Stimulated activated memory B cell treated with anti-CD40 and anti-IgM and Interleukin-4, amounts not matched to agents 10 μg/mL and 1 μg/mL and 100 μg/mL, for 72 hours (primary cell): ENCODE measurements at places on chromosomes 12 and 14.

- no peak for ATAC-seq
Measured at GRCh38 chr12:1325666-1326065, 268.7 kb downstream of the FBXL14 start.

DNA sequence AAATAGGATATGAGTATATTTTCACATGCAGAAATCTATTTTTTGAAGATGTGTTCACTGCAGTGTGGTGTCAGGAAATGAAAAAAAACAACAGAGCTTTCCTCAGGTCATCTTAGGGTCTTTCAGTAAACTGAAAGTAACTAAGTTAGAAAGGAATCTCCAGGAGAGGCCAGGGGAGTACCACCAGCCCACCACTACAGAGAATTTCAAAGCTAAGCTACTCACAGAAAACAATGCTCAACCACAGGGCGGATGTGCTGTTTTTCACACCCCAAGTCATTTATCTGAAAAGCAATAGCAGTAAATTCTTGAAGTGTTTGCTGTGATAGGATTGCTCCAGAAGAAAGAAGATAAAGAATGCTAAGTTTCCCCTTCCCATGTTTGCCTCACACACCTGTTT, 79.0 kb downstream of the IFNG start:
- no peak for ATAC-seq

- no peak for ATAC-seq
Measured at GRCh38 chr14:96792003-96792402, 5.2 kb upstream of the VRK1 start.

GRCh38 chr12:106315523-106315922, 13.0 kb downstream of the TCP11L2 start:
- ATAC-seq, result no peak

GRCh38 chr14:73311708-73312030, 74.4 kb downstream of the PAPLN start:
- ATAC-seq, result no peak

DNA sequence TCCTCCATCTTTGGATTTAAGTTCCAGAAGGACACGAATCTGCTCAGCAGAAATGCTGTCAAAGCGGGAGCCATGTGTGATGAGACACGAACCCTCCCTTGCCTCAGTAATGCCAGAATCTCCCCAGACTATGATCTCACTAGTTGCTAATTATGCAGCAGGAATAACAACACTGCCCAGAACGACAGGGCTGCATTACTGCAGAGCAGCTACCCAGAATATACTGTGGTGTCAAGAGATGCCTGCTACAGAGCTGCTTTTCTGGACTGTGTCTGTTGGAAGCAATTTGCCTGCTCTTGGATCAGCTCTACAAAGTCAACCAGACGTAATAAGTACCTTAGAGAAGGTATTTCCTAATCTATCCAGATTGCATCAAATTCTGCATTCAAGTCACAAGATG, 5.5 kb downstream of the CSRNP2 start:
- ATAC-seq, result no peak

GRCh38 chr14:68576496-68577244, 216.2 kb downstream of the ZFP36L1 start:
- no peak for ATAC-seq

GRCh38 chr12:42696406-42697149, 107.0 kb upstream of the PRICKLE1 start:
- no peak for ATAC-seq

GRCh38 chr12:2651068-2651965, 143.5 kb upstream of the FKBP4 start:
- no peak for ATAC-seq

DNA sequence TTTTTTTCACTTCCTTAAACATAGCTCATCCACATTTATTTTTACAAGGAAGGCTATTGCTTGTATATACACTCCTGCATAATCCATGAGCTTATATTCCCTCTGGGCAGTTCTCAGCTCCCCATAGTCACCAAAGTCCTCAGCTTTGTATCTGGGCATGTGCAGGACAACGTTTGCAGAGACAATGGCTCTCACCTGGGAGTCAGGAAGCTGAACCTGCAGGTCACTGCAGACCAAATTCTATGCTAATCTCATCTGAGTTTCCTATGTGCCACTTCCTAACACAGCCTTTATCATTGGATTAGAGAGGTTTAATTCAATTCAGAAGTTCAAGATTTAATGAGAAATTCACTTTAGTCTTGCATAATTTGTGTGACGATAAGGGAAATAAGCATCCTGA, 131.5 kb downstream of the KCNK10 start:
- ATAC-seq, result no peak

- peak; percentile 80 for ATAC-seq
Measured at GRCh38 chr12:2691345-2692071, 103.3 kb upstream of the FKBP4 start.

GRCh38 chr14:22978981-22979671, 3.2 kb downstream of the AJUBA start:
- ATAC-seq, result no peak

DNA sequence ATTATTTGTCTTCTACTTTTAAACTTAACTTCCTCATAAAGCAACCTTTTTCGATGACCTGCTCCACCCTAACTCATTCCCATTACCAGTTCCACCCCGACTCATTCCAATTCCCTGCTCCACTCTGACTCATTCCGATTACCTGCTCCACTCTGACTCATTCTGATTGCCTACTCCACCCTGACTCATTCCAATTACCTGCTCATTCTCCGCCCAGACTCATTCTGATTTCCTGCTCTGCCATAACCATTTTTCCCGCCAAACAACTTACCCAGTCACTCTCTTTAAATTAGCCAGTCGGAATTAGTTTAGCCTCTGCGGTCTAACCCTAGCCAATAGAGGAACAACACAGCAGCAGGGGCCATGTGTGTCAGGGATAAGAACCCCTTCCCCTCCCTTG, 249.1 kb downstream of the DPY19L2 start:
- no peak for ATAC-seq

DNA sequence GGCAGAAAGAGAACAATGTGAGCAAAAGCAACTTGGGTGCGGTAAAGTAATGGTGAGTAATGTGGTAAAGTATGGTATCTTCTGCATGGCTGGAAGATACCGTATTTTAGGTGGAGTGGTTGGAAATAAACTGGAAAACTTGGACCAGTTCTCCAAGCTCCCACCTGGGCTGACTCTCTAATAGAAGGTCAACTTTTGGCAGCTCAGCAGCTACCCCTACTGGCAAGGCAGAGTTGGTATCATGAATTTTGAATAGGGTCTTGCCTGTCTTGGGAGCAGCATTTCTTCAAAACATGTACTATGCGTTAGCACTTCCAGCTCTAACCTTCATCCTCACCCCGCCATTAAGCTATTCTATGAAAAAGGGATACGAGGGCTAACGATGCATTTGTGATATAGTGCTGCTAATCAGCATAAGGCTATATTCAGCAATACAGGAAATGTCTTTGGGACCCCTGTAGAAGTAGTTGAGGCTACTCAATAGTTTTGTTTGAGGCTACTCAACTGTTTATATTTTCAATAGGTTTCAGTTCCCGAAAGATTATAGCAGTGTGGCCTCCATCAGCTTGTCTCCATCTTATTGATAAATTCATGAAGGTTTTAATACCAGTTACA, 276.3 kb upstream of the FAR2 start:
- ATAC-seq, result no peak

DNA sequence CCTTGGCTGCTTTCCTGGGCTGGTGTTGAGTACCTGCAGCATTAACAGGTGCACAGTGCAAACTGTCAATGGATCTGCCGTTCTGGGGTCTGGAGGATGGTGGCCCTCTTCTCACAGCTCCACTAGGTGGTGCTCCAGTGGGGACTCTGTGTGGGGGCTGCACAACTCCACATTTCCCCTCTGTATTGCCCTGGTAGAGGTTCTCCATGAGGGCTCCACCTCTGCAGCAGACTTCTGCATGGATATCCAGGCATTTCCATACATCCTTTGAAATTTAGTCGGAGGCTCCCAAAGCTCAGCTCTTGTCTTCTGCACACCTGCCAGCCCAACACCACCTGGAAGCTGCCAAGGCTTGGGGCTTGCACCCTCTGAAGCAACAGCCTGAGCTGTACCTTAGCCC, 198.6 kb downstream of the GXYLT1 start:
- no peak for ATAC-seq

GRCh38 chr14:100844082-100844408, 18.1 kb downstream of the MEG3 start:
- no peak for ATAC-seq

DNA sequence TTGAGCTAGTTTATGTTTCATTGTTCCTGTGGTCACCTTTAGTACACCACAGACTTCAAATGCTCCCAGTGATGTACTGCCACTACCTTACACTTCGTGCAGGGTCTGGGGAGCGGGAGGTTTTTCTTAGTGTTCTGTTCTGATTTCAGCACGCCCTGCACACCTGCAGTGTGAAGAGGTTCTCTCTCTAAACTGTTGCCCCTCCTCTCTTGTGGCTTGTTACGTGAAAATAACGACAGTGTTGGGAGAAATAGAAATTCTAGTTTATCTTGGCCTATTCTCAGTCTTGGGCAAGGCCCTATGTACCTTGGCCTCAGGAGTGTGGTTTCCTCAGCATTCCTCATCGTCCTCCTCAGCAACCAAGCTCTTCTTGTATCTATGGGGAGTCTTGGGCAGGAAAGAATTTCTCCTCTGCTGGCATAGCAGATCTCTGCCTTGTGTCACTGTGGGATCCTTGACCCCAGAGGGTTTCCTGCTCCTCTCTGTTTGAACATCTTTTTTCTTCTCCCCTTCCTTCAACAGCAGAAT, 48.6 kb downstream of the EIF2S3B start:
- ATAC-seq, result no peak

GRCh38 chr12:78420991-78421390, 443.6 kb upstream of the SYT1 start:
- no peak for ATAC-seq

DNA sequence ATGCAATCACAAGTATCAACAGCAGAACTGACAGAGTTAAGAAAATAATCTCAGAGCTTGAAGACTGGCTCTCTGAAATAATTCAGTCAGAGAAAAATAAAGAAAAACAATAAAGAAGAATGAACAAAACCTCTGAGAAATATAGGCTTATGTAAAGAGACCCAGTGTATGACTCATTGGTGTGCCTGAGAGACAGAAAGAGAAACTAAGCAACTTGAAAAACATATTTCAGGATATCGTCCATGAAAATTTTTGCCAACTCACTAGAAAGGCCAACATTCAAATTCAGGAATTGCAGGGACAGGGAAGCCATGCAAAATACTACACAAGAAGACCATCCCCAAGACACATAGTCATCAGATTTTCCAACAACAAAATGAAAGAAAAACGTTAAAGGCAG, 56.2 kb downstream of the APOBEC1 start:
- ATAC-seq, result no peak

DNA sequence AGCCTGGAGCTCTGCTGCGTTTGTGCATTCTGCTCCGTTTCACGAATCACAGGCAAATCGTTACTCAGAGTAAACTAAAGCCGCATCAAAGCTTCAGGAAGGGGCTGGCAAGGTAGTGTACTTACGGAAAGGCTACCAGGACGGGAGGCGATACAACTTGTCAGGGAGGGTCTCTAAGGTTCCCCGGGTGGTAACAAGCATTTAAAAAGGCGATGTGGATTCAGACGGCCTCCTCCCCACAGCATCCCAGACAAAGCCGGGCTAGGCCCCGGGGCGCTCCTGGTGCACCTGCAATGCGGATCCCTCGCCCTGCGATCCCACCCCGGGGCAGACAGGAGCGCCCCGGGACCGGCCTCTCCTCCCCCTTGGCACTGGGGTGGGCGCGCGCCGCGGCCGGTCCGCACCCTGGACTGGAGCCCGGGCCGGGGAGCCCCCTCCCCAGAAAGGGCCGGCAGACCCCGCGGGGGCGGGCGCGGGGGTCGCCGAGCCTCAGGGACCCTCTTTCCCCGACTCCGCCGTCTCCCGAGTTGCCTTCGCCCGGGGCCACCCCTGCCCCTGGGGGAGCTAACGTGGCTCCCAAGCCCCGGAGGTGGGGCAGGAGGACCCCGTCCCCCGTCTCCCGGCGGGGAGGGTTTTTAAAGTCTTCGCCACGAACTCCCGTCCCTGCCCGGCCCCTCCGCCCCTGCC, 718 bp downstream of the CCDC92 start:
- peak; percentile 10 for ATAC-seq

- no peak for ATAC-seq
Measured at GRCh38 chr12:12726555-12727093, 9.5 kb downstream of the CDKN1B start.

DNA sequence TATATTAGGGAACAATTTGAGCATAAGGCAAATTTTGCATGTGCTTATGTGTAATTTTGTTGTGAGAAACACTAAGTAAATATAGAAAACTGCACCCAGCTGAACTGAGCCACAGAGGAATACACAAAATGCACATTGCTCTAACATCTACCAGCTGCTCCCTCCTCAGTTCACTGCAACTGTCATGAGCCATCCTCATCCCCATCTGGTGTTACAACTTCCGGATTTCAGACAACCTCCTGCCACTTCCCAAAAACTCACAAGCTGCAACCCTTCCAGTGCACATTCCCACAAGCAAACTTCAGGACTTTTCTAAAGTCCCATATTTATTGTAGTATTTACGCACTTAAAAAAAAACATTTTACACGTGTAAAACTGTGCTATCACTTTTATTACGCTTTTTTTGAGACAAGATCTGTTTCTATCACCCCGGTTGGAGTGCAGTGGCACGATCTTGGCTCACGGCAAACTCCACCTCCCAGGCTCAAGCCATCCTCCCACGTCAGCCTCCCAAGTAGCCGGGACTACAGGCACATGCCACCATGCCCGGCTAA, 169.1 kb upstream of the TBX3 start:
- no peak for ATAC-seq

GRCh38 chr14:94953541-94954260, 183.8 kb upstream of the GSC start:
- ATAC-seq, result no peak

DNA sequence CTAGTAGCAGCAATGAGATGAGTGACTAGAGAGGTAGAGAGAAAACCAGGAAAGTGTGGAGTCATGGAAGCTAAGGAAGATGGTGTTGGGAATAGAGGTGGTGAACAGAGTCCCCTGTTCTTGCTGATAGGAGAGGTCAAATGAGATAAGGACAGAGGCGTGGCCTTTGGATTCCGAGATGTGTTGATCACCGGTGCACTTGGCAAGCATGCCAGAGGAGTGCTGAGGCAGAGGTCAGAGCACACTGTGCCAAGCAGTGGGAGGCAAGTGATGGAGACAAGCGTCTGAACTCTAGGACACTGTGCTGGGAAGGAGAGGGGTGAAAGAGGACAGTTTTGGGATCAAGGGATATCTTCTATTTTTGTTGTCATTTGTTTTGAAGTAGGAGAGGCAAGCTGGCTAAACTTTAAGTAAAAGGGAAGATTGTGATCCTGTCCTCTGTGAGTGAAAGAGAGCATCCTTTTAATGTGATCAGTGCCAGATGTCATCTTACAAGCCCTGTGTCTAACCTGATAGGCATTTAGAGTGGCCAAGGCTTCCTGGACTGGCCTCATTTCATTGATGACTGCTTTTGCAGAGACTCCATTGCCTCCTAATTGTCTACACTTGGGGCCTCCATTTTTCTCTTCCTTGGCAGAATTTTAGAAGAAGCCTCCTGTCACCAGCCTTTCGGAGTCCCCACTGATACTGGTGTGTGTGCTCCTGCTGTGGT, 336.4 kb downstream of the CACNA1C start:
- no peak for ATAC-seq
